NCI-H510A treated with DMSO at 0.1 percent for 48 hours (cell line): ENCODE measurements at places on chromosomes 2 and 18.

GRCh38 chr18:24402209-24402785, 4.7 kb upstream of the OSBPL1A start:
- no peak for DNase-seq

DNA sequence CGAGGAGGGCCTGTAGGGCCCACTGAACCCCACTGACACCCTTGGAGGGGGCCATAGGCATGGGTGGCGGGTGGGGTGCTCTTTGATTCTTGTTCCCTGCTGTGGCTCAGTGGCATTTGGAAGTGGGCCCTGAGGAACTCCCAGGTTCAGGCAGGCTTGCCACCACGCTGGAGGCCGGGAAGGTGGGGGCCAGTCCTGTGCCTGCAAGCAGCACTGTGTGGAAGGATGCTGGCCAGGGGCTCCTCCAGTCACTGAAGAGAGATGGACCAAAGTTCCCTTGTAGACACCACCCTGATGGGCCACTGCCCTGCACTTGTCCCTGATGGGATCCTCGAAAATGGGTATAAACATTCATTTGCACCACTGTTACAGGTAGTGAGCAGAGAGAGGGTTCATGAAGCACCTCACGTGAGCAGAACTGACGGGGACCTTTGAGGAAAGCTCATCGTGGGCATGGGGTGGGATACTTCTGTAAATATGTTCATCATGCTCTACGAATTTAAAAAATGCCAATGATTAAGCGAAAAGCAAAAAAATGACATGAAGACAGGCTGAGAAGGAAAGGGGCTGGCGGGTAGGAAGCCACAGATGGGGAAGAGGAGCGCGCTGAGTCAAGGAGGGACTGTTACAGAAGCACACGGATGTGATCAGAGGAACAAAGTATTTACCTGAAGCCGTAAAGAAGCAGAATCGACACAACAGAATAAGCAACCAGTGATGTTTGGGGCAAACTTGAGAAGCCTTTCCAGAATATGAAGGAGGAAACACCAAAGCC, 45.2 kb upstream of the ASB1 start:
- no peak for DNase-seq

- no peak for DNase-seq
Observed at GRCh38 chr2:101900375-101900774, 91.4 kb upstream of the IL1R2 start.

DNA sequence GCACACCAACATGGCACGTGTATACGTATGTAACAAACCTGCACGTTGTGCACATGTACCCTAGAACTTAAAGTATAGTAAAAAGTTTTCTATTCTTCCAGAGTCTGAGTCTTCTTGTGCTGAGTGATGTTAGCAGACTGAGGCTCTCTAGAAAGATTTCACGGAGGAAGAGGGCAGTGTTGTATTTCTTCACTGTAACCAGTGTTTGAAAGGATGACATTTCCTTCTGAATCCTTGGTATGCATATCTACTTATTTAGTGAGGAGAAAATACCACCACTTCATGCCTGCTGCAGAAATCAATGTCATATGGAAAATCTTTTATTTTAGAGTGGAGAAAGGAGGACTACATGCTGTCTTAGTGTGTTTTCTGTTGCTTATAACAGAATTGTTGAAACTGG, 357.1 kb downstream of the CCDC85A start:
- DNase-seq: no peak

GRCh38 chr18:55927831-55928230, 339.8 kb upstream of the TCF4 start:
- no peak for DNase-seq

DNA sequence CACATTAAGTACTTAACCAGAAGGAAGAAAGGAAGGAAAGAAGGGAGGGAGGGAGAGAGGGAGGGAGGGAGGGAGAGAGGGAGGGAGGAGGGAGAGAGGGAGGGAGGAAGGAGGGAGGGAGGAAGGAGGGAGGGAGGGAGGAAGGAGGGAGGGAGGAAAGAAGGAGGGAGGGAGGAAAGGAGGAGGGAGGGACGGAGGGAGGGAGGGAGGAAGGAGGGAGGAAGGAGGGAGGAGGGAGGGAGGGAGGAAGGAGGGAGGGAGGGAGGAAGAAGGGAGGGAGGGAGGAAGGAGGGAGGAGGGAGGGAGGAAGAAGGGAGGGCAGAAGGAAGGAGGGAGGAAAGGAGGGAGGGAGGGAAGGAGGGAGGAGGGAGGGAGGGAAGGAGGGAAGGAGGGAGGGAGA, 363.3 kb downstream of the MBD2 start:
- no peak for DNase-seq

GRCh38 chr2:236241181-236242056, 22.8 kb downstream of the ASB18 start:
- DNase-seq: no peak

- no peak for DNase-seq
Observed at GRCh38 chr2:108106731-108107130, 120.4 kb downstream of the SLC5A7 start.

DNA sequence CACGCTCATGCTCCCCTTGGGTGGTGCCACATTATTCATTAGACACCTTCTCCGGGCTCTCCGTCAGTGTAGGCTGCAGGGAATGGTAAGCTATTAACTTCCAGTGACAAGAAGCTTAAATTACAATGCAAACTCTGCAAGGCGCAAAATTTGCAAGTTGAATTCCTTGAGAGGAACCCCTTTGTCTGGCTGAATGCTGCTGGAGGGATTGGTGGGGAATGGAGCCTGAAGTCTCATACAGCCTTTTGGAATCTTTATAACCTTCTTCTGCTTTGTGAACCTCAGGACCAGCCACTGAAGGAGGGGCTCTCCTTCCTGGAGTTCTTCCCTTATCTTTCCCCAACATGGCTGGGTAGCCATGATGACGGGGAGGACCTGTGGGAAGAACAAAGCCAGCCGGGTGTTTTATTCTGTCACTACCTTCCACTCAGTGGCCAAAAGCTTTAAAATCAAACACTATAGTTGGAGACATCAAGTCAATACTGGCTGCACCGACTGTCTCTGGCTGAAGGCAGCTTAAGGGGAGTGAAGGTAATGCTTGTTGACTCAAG, 220.9 kb upstream of the EPHA4 start:
- DNase-seq: no peak

DNA sequence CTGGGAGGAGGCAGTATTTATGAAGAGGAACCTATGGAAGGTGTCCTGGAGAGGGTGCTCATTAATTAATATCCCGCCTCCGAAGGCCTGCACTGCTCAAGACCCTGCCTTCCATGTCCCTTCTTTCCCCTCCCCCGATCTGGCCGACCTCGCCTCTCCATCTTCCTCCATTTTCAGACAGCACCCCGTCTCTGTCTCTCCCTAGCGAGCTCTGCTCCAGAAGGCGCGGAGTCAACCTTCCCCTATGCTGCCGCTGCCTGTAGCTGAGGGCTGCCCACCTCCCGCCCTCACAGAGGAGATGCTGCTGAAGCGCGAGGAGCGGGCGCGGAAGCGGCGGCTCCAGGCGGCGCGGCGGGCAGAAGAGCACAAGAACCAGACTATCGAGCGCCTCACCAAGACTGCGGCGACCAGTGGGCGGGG, 1.1 kb upstream of the WBP1 start:
- peak; percentile 72 for DNase-seq

DNA sequence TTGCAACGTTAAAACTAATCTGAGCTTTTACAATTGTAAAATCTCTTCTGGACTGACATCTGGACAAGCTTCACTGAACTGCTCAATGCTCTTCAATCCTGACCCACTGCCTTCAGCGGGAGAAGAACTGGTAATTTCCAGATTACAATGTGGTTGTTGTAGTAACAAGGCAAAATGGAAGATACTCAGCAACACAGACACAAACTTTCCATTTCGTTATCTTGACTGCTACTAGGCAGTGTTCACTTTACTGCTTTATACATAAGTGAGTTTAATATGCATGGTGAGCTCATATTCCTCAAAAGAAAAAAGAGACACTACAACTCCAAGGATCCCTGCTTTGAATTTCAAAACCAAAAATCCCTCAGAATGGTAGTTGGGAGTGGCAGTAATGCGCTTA, 51.9 kb downstream of the GRB14 start:
- DNase-seq: no peak

- no peak for DNase-seq
Observed at GRCh38 chr2:108239786-108240185, at the start of gene SULT1C3. Gene SULT1C3 (plus strand): TSS chr2:108239968. CDS start chr2:108247195, 7,227 bp downstream.

DNA sequence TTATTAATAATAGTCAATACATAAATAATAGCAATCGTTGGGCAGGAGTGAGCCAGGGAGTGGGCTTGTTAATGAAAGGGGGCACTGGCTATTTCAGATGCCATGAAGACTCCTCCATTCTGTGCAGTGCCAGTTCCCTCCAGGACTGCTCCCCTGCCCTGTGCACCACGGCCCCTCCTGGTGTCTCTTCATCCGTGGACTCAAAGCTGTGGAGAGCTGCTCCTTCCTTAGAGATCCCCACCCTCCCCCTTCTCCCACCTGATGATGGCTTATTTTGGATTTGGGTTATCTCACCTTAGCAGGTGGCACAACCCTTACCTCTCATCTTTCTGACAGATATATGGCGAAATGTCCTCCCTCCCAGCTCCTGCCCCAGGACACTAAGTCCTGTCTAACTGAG, 3.1 kb upstream of the CELF4 start:
- DNase-seq: no peak

- DNase-seq: no peak
Observed at GRCh38 chr2:108587621-108588020, 53.4 kb downstream of the LIMS1 start.

DNA sequence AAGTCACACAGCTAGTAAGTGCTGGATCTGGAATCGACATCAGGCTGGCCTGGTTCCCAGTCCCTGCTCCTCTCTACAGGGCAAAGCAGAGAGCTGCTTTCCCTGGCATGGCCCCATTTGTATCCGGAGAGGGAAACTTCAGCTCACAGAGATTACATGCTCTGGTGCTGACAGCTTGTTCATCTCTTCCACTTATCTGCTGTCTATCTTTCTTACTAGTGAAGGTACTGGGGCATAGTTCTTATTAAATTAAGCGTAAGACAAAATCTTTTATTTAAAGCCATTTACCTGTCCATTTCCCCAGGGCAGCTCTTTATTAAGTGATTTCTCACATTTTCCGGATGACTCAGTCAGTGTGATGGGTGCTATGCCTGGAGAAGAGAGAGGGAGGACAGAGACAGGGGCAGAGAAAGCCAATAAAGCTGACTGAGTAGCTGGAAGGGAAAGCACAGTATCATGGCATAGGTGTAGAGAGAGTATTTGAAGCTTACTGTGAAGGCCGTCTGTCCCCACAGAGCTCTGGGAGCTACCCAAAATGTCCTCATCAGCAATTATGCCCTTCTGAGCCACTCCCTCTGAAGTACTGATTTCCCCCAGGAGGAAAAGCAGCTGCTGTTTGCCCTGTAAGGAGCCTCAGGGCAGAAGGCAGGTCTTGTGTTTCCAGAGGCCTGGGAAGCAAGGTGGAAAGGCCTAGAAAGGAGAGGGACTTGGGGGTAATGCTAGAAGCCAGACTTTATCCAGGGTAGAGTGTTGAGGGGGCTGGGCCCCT, 44.1 kb upstream of the EPAS1 start:
- DNase-seq: no peak

GRCh38 chr2:64542071-64543007, 18.2 kb downstream of the AFTPH start:
- no peak for DNase-seq

DNA sequence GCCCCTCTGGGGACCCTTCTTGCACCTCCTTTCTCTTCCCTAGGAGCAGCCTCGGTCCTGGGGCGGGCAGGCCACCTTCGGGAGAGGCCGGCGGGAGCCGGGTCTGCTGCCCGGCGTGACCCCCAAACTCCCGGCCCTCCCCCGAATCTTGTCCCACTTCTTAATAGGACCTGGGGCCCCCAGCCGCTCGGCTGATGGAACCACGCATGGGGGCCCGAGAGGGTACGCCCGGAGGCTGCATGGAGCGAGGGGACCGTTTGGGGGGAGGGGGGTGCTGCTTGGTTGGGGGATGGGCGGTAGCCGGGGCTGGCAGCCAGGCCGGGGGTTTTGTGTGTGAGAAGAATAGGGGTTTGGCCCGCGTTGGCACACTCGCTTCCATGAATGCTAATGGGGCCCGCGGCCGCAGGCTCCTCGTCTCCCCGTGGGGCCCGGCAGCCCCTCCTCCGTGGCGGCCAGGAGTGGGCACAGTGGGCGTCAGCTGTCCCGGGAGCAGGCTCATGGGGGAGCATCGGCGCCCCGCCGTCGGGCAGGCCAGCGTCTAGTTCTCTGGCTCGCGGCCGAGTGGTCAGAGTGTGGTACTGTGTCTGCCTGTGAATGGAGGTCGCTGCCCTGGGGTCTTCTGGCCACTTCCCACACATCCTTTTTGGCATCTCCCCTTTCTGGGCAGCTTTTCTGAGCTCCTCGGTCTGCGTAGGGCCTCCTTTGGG, 1.0 kb downstream of the GAREM2 start:
- DNase-seq: no peak

DNA sequence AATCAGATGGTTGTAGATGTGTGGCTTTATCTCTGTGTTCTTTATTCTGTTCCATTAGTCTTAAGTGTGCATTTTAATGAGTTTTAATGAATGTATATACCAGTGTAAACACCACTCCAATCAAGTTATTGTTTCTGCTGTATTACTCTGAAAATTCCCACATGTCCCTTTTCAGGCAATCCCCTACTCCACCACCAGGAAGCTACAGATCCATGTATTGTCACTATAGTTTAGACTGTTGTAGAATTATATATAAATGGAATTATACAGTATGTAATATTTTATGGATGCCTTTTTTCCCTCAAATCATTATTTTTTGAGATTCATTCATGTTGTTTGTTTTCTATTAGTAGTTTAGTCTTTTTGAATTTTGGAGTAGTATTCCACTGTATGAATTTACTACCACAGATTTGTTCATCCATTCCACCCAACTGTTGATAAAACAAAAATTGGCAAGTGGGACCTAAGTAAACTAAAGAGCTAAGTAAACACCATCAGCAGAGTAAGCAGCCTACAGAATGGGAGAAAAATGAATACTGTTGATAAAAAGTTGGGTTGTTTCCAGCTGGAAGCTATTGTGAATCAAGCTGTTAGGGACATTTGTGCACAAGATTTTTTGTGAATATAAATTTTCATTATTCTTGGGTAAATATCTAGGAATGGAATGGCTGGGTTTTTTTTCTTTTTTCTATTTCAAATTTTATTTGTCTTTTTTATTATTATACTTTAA, 262.0 kb downstream of the CAMKMT start:
- no peak for DNase-seq

DNA sequence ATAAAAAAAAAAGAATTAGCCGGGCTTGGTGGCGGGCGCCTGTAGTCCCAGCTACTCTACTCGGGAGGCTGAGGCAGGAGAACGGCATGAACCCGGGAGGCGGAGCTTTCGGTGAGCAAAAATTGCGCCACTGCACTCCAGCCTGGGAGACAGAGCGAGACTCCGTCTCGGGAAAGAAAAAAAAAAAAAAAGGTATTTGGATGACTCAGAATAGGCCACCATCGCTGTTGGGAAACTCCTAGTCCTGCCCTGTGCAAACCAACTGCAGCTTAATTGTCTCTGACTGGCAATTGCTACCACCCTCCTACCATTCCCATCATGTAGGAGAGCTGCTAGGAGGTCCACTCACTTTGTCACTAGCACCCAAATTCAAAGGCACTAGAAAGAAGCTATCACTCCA, 43.5 kb downstream of the ATP8B1 start:
- DNase-seq: no peak

- DNase-seq: no peak
Observed at GRCh38 chr2:112187805-112188596, 49.8 kb downstream of the FBLN7 start.

- DNase-seq: peak; percentile 60
Observed at GRCh38 chr2:216775043-216775453, 79.7 kb upstream of the IGFBP5 start.
